Mucosa of descending colon (tissue), 3 donors: ENCODE measurements at places on chromosomes 2 and 18. TPM values are rescaled to one million over a fixed set of nuclear protein-coding genes. Genes with fewer than 3 reads are reported as not detected.
A peak's percentile ranks its signal among the peaks of the same experiment; 100 is the strongest.

- DNase-seq: no peak
Measured at GRCh38 chr18:34492652-34493051, 217.4 kb upstream of the DTNA start.

- no peak for DNase-seq
Measured at GRCh38 chr2:128469203-128469602, 150.5 kb upstream of the HS6ST1 start.

DNA sequence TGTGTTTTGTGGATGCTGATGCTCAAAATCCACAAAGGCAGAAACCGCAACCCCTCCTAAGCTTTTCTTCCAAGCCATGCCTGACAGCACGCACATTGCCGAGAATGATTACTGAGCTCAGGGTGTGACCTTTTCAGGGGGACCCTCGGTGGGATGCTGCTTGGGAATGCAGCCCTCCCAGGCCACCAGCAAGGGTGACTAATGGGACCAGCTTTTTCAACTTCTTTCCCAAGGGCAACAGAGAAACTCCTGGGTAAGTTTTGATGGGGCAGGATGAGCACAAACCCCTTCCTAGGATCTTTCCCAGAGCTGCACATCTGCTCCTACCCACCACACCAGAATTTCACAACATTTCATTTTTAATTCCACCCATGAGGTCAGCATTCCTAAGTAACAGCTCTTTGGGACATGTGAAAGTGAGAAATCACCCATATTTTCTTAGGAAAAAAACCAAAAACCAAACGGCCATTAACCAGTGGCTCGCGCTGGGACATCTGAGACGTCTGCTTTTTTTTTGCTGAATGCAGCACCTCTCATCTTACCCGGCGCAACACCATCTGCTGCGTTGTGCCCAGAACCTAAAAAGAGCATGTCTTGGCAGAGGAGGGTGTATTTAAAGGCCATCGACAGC, 119.0 kb downstream of the ARL4C start:
- DNase-seq: no peak

GRCh38 chr2:26769089-26769761, 5.1 kb downstream of the SLC35F6 start:
- peak; percentile 65 for DNase-seq

DNA sequence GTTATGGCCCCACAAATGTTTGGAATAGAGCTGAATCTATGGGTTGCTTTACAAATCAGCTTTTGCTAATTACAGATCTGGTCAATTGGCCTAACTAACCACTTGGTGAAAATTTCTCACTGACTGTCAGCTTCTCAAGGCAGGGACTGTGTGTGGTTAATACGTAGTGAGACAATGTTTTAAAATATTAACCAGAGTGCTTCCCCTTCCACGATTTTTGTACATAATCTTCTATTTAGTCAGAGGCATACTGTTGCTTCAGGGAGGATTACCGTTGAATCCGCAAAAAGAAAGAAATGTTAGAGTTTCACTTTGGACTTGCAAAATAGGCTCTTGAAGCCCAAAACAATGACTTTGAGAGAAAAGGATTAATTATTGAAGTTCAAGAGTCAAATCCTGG, 14.9 kb upstream of the KCNS3 start:
- no peak for DNase-seq

DNA sequence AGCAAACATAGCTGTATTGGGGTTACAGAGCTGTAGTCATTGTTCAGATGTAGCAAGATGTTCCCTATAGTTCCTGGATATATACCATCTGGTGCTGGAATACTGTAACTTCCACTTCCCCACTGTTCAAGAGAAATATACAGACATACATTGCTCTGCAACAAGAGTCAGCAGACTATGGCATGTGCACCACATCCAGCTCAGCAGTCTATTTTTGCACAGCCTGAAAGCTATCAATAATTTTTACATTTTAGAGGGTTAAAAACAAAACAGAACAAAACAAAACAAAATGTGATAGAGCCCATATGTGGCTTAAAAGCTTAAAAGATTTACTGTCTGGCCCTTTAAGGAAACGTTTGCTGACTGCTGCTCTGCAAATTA, 31.8 kb upstream of the VIT start:
- no peak for DNase-seq

DNA sequence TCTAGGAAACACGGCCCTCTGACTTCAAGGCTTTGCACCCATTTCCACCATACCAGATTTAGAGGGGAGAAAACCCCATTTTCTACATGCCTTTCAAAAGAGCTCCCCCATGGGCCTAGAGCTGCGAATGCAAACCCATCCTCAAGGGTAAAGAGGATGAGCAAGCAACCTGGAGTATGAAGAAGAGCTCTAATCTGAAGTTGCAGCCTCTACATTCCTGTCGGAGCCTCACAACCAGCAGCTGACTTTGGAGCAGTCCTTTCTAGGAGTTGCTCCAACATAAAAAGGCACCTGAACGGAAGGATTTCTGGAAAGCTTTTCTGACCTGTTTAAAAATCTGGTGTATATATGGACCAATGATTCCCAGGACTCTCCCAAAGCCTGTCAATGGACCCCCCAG, 81.4 kb upstream of the POMC start:
- no peak for DNase-seq

The ROCK2 gene
- 71.0 TPM for total RNA-seq

- no peak for DNase-seq
Measured at GRCh38 chr18:11901826-11902438, 6.2 kb downstream of the MPPE1 start.

DNA sequence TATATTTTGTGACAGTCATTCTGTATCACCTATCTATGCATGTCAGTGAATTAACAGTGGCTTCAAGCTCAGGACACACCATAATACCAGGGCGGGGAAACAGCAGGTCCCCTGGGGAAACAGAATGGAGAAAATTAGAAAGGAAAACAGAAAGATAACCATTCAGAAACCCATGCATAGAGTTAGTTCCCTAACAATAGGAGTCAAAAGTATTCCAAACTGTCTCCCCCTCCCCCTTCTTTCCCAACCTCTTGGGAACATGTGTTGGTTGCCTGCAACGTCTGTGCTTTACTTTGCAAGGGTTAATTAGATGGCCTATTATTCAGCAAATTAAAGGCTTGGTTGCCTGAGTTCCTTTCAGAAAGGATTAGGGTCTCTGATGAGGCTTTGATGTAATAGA, 176.4 kb downstream of the MYO3B start:
- no peak for DNase-seq

The GALNT5 gene
- total RNA-seq: 45.5 TPM

- DNase-seq: peak; percentile 81
Measured at GRCh38 chr2:73085691-73086090, 14.2 kb upstream of the SFXN5 start.

GRCh38 chr2:83594241-83595120, 864.6 kb downstream of the SUCLG1 start:
- no peak for DNase-seq

The TNFRSF11A gene
- 59.3 TPM for total RNA-seq

- no peak for DNase-seq
Measured at GRCh38 chr2:10333247-10333613, 30.5 kb downstream of the HPCAL1 start.

The SPDYA gene
- 1.2 TPM for total RNA-seq

DNA sequence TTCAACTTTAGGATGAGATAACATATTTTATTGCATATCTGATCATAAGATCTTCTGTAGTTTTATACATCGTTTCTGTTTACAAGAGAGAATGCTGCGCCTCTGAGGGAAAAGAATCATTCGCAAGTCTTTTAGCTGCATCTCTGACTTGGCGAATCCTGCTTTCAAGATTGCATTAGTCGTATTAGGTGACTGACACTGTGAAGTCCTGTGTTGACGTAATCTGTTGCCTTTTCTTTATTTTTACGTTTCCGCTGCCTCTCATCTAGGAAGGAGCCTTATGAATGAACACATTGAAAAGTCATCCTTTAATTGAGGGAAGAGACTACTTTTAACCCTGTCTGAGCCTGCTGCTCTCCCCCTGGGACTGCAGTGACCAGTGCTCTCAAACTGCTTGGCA, 101.5 kb downstream of the LDLRAD4 start:
- no peak for DNase-seq

DNA sequence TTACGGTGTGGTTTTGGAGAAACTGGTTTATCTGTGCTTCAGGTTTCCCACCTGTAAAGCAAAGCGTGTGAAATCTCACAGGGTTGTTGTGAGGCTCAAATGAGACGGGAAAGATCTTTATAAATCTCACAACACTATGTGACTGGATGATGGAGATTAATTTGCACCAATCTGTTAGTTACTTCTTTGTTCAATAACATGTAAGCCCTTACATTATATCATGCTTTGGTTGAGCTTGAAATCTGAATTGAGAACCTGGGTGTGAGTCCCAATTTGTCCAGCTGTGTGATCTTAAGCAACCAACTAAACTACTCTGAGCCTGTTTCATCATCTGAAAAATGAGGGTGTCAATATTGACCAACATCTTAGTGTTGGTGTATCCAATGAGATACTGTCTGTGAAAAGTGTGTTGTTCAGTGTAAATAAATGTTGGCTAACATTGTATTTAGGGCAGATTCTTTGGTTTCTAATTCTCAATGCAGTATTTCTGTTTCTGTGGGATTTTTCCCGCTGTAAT, 741 bp upstream of the GCKR start:
- no peak for DNase-seq

DNA sequence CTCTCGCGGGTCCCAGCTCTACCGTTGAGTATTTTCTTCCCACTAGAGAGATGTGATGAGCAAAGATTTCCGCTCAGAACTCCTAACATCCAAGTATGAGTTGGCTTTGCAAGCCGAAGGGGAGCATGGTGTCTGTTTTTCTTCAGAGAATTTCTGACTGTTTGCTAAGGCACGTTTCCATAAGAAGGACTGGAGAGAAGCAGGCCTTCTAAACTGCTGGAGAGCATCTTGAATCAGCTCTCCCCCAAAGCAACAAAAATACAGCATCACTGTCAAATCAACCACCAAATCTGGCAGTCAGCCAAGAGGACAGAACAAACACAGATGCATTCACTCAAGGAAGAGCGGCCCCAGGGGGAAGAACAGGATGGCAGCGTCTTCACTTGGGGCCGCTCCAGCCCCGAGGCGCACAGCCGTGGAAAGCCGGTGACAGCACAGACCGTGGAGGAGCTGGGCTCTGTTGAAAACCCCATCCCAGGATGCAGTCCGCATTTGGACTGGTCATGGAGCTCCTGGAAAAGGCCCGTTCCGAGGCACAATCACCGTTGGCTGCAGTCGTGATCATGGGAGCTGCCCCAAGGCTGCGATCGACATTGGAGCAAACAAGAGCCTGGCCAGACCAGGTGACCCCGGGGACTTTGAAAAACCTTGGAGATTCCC, 101.4 kb downstream of the NFATC1 start:
- peak; percentile 35 for DNase-seq

DNA sequence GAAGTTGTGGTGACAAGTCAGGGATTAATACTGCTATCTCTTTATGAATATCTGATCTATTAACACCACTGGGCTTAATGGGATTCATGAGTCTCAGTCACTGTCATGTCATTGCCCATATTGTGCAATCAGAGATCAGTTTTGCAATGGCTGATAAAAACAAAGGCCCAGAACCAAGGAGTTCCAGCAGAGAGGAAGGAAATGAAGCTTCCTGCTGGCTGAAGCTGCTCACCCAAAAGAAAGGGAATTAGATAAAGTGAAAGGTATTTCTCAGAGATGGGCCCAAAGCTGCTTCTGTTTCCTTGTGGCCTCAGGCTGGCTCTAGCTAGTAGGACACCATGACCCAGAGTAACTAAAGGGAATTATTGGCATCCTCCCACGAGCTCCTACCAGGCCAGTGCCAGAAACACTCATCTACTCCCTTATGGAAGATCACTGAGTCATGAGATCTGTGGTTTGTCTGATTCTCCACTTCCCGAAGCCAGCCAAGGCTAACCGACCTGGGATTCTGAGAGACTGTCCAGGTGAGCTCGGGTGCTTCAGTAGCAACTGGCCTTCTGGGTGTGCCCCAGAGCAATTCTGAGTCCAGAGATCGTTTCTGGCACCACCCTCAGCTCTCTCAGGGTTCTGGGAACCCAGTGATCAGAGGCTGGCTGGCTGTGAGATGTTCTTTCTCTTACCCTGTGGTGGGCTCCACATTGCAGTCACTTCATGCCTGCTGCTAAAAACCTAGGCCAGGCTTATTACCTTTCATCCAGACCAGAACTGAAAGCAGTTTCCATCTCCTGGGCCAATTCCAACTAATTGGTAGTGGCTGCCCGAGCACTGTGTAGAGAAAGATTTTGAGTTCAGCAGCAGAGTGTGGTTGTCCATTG, 129.5 kb upstream of the PELI1 start:
- DNase-seq: peak; percentile 58

- DNase-seq: no peak
Measured at GRCh38 chr18:22676423-22676822, 256.7 kb upstream of the RBBP8 start.

The C1GALT1C1L gene
- total RNA-seq: not detected

DNA sequence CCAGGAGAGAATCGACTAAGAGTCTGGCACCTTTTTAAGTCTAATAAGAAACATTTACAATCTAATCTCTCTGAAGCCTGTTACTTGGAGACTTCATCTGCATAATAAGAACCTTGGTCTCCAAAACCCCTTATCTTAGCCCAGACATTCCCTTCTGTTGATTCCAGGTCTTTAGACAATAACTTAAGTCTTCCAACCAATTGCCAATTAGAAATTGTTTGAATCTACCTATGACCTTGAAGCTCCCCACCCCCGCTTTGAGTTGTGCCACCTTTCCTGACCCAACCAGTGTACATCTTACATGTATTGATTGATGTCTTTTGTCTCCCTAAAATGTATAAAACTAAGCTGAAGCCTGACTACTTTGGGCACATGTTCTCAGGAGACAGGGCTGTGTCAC, 49.5 kb upstream of the DTNA start:
- DNase-seq: no peak

DNA sequence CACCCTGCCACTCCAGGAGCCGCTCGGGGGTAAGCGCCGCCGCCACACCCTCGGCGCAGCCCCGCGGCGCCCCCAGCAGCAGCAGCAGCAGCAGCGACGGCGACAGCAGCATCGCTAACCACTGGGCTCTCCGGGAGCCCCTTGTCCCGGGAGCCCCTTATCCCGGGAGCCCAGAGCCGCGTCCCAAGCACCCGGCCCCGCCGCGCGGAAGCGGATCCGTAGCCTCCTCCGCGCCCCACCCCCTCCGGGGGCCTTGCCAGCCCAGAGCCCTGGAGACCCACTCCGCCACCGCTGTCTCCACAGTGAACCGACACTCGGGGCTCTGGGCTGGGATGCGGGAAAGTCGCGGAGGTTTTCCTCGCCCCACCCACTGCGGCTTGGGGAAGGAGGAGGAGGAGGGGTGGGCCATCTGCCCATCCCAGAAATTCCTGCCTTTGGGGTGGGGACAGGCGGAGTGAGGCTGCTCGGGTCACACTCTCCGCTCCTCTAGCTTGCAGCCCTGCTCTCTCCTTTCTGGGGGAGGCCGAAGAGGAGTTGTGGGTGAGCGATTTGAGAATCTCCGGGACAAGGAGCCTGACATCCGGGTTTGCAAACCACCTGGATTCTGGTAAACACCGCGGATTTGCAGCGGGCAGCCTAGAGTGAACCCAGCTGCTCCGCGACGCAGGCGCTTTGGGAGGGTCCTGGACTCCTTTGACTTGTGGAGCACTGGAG, at the start of gene PLA2R1:
Gene PLA2R1 (minus strand): TSS at position 324 of the 714 bp plus-strand sequence. CDS start 212 bp downstream, at position 112.
- DNase-seq: peak; percentile 73

GRCh38 chr18:24584813-24585212, 124.4 kb downstream of the HRH4 start:
- DNase-seq: no peak

- no peak for DNase-seq
Measured at GRCh38 chr2:3587021-3587420, 7.9 kb upstream of the COLEC11 start.

The SERPINB12 gene
- total RNA-seq: not detected

GRCh38 chr2:178211460-178211859, 17.1 kb downstream of the OSBPL6 start:
- no peak for DNase-seq
